Urinary bladder (tissue), 4 donors: ENCODE measurements at places on chromosomes 4 and X.

DNA sequence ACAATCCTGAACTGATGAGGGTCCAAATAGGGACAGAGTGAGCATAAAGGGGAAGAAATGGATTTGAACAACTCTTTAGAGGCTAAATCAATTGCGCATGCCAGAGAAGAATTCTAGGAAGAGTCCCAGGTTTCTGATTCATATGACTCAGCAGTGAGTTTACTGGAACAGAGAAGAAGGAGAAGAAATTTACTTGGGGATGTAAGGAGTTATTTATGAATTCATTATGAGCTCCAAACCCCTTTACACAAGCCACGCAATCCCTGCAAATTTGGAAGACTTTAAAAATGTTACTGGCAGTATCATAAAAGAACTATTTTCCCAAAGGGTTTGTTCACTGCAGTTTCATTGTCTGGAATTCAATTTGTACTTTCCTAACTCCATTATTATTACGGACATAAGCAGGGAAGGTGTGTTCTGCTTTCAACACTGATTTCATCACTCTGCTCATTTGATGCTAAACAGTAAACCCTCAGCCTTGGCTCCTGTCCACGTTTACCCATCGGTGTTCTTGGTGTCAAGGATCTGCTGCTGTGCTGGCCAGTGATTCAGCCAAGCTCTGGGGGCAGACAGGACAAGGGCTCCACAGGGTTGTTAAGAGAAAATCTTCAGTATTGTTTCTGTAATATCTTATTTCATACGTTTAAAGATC is 273.7 kb downstream of the HNRNPD start:
- no peak for DNase-seq

- no peak for DNase-seq
These were observed 24.7 kb downstream of the ETNPPL start for GRCh38 chr4:108738003-108738706.

- no peak for DNase-seq
These were observed 327.9 kb upstream of the VCX start for GRCh38 chrX:7514871-7515599.

DNA sequence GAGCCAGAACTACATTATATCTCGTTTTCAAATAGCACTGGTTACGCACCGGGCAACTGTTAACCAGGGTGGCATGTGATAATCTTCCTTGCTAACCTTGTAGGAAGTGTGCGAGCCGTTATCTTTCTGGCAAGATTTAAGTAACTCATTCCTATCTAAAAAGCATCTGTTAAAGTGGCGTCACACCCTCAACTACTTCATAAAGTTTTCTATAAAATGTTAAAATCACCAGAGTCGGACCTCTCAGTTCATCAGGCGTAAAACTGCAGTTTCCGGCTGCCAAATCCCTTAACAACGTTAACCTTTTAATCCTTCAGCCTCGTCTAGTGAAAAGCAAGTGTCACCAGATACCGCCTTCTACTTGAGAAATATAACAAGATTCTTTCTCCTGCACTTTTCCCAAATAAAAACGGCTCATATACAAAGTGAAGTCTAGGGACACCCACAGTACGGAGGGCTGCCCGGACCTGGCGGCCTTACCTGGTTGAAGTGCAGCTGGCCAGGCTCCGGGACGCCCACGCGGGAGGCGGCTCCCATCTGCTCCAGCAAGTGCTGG is 1.2 kb downstream of the SLC39A8 start:
- DNase-seq, result no peak

DNA sequence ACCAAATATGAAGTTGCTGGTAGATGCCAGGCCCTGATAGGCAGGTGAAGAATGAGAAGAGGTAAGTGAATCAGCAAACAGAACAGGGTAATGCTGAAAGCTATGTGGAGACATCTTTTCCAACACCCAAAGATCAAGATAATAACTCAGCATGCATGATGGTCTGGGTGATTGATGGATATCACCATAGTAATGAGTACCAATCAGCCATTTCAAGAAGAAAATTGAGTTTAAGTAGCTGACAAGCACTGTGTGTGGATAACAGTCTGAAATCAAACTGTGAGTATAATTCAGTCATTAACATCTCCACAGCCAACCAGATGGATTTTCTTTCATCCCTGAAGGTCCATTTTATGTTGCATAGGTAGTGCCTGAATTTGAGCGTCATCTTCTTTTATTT is 289.6 kb upstream of the SMIM31 start:
- no peak for DNase-seq

DNA sequence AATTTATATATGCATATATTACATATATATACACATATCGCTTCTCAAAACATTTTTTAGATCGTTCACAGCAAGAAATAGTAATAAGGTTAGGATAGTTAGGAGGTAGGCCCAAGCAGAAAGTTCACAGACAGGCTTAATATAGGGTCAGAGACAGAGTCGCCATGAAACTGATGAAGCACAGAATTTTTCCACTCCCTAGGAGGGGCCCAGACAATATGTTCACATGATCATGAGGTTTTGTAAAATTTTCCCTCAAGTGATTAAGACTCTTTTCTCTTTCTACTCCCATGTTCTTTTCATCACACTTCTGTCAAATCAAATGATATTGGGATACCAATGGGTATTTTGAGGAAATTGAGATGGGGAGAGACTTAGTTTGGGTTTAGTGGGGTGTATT is 5.2 kb upstream of the ENAM start:
- no peak for DNase-seq

- no peak for DNase-seq
These were observed 94.8 kb downstream of the ARSJ start for GRCh38 chr4:113884655-113885054.

DNA sequence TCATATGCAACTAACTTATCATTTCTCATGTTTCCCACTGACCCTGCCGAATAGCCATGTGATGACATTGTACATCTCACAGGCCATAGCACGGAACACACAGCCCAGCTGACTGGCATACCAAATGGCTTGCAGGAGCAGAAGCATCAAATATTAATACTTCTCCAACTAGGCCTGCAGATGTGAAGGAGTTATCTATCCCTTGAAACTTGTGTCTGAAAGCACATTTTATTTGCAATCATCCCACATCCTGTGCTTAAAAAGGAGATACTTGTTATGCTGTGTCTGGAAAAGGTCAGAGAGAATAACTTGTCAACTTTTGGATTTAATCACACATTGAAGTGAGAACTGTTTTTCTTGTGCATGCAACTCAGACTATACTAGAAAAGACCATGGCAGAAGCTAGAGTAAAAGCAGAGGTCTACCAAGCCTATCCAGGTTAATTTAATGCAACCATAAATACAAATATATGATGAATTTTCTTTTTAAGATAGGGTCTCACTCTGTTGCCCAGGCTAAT is 100.4 kb downstream of the IRF2 start:
- DNase-seq, result no peak

GRCh38 chr4:111602848-111603247 is 542.4 kb upstream of the FAM241A start:
- DNase-seq, result no peak

DNA sequence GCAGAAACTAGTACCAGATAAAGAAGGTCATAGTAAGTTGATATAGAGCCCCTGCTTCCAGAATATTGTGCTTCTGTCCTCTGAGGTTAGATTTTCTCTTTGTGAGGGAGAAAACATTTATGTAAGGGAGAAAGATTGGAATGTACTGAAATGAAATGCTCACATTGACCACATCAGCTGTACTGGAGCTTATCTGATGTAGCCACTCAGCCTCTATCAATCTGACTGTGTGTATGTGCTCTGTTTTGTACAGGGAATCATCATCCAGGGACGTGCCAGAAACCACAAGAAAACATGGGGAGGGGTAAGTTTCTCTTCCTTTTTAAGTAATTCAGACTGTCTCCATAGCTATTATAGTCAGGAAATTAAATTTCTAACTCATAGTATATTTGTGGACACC is 56.8 kb downstream of the PRRG1 start:
- no peak for DNase-seq

DNA sequence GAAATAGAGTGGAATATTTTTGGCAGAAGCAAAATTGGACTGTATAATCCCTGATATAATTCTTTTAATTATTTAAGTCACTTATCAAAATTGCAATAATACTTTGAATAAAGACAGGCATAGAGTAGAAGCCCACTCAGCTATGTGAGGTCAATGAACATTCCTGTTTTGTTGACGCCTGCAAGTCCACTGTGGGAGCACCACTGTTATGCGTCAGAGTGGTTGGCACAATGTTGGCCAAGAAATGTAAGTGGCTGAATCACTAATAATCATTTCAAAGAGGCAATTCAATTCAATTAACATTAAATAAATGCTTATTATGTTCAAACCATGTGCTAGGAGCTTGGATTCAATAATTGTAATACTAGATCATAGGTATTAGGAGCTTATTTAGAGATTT is 221.0 kb downstream of the SPCS3 start:
- no peak for DNase-seq

- DNase-seq, result no peak
These were observed 323.2 kb upstream of the PCDH7 start for GRCh38 chr4:30396772-30397475.

GRCh38 chr4:150495550-150495949 is 86.4 kb upstream of the MAB21L2 start:
- DNase-seq, result no peak

- DNase-seq, result no peak
These were observed 210.5 kb downstream of the CHM start for GRCh38 chrX:85836868-85837267.

DNA sequence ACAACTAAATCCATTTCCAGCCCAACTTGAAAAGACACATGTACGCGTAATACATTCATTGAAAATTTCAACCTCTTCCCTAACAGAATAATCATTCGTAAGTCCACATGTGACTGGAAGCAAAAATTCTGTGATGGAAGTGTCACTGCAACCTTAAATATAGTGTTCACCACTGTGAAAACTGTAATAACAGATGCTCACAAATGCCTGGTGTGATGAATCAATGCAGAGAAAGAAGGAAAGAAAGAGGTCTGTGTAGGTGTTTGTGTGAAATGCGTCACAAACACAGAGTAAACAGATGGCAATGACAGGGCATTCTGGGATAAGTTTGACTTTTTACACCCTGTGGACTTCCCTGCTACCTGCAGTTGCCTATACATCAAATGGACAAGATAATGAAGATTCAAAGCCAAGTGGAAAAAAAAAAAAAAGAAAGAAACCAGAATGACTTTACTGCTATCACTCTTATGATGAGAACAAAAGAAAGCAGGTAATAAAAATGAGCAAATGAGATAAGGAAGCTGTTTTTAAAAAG is 123.3 kb downstream of the EPHA5 start:
- DNase-seq, result no peak

DNA sequence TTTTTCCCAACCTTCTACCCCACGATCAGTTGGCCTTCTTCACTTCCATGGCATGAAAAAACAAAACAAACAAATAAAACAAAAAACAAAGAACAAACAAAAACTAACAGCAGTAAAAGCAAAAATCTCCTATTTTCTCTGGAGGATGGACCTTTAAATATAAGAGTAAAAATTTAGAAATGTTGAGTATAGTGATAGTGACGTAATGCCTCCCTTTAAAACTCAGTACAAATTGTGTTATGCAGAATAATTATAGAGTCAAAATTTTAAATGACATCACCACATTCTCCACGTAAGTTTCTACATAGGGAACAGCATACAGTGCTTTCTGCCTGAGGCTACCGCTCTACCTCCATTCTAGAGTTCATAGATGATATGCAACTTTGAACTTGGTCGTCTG is 2156.4 kb downstream of the PCDH7 start:
- DNase-seq, result no peak

- no peak for DNase-seq
These were observed 775 bp downstream of the AMOT start for GRCh38 chrX:112839856-112840255.

- DNase-seq, result no peak
These were observed 2.9 kb downstream of the GPR78 start for GRCh38 chr4:8582941-8583654.

DNA sequence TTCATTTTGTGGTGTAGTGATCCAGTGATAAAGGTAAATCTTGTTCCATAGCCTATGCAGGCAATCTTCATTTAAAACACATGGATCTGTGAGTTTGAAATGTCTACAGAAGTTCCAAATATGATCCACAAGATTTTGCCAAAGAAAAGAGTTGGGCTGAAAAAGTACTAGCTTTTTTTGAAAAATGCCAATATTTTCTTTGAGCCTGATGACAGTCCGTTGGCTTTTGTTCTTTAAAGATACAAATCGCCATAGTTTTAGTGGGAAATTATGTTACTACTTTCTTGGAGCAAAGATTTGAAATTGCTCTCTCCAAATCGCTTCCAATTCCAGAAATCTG is 71.5 kb downstream of the HPGD start:
- DNase-seq, result no peak

- no peak for DNase-seq
These were observed 40.8 kb downstream of the SORCS2 start for GRCh38 chr4:7233006-7233580.

GRCh38 chrX:151505796-151506195 is 57.7 kb upstream of the PASD1 start:
- no peak for DNase-seq
